ENCODE measurements at places on chromosomes 16 and 17. TPM values are rescaled to one million over a fixed set of nuclear protein-coding genes. Genes with fewer than 3 reads are reported as not detected.

The VTN gene
- total RNA-seq, result 16.5 TPM

The PRPF8 gene
- 264 TPM for total RNA-seq

The PTX4 gene
- total RNA-seq, result not detected

The TPSD1 gene
- not detected for total RNA-seq

The KRTAP4-6 gene
- not detected for total RNA-seq

All from A549 treated with GW870086 at 1 μM for 4 hours (cell line).